ENCODE measurements at places on chromosomes 12 and 14.

- DNase-seq = no peak
Observed at GRCh38 chr14:89524990-89525667, 108.1 kb upstream of the FOXN3 start.

DNA sequence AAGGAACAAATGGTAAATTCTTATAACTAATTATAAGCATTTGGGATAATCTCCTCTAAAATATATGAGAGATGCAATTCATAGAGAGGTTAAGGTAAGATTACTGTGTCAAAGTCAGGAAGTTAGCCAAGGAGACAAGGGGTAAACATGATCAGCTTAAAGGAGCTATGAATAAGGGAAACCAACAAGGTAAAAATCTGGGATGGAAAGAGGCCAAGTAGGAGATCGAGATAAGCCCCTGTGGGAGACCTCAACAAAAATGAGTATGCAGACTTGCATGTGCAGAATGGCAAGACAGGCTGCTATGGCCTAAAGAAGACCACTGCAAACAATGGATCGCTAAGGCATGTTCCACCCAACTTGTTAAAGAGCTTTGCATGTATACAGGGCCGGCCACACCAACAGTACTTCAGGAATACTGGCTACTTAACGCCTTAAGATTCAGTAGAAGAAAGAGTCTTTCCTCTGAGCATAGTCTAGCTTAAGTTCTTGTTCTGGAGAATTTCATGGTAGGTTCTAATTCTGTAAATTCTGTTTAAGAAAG, 738.6 kb downstream of the GALC start:
- DNase-seq = no peak

GRCh38 chr12:57526477-57527126, 4.0 kb downstream of the MBD6 start:
- no peak for DNase-seq

- no peak for DNase-seq
Observed at GRCh38 chr14:90676356-90676755, 139.9 kb downstream of the TTC7B start.

DNA sequence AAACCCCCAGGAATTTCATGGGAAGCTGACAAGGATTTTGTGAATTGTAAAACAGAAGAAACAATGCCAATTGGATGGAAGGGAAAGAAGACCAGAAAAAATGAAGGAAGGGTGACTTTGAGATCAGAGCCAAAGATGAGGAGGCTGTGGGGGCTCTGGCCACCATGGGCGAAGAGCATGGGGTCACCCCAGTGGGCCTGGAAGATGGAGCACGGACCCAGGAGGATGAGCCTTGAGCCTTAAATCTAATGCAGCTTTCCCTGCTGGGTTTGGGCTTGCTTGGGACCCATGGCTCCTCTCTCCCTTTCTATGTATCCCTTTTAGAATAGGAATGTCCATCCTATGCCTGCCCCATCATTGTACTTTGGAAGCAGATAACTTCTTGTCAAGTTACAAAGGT, 322.2 kb downstream of the TMEM121 start:
- DNase-seq = no peak

- no peak for DNase-seq
Observed at GRCh38 chr12:45075587-45076282, 24.8 kb upstream of the DBX2 start.

DNA sequence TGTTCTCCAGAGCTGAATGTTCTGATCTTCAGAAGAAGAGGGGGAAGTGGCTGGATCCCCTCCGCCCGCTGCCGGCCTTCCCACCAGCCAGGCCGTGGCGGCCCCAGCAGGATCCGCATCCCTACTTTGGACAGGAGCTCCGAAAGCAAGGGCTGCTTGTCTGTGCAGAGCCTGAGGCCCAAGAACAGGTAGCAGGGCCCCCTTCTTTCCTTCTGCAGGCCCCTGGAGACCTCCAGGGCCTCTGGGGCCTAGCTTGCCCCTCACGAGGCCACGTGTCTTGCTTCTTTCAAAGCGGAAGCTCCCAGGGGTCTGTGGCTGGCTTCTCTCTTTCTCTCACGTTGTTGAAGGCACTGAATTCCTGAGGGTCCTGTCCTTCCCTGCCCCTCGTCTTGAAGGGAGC, 13.2 kb downstream of the PGF start:
- DNase-seq = no peak

DNA sequence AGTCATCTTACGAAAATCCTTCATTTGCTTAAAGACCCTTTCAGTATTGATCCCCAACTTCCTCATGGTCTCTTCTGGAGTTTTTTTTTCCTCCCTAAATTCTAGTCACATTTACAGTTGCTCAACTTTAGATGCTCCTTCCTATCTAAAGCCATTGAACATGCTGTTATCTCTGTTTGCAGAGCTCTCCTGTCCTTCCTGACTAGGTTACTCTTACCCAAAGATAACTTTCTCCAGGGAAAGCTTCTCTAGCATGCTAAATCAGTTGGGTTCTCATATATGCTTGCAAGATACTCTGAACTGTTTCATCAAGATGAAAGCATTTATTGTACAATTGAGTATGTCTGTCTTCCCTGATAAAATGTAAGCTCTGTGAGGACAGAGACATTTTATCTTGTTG, 1.8 kb upstream of the RAB21 start:
- no peak for DNase-seq

DNA sequence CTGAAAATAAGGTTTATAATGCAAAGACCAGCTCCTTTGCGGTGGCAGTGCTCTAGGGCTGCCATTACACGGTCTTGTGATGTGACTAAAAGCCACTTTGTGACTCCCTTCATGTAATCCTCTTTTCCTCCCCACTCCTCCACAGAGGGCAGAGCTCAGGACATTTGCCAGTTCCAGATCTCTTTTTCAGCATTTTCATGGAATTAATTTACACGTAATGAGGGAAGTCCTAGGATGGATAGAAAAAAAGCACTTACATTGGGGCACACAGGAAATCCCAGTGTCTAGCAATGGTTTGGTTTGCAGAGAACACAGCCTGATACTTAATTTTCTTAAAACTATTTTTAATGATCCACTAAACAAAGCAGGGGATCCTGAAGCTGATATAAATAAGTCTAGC, 17.5 kb upstream of the ATF1 start:
- DNase-seq = no peak

GRCh38 chr12:1502379-1502720, 92.0 kb downstream of the FBXL14 start:
- DNase-seq = no peak

GRCh38 chr14:95557832-95558231, 23.0 kb downstream of the GLRX5 start:
- DNase-seq = no peak

DNA sequence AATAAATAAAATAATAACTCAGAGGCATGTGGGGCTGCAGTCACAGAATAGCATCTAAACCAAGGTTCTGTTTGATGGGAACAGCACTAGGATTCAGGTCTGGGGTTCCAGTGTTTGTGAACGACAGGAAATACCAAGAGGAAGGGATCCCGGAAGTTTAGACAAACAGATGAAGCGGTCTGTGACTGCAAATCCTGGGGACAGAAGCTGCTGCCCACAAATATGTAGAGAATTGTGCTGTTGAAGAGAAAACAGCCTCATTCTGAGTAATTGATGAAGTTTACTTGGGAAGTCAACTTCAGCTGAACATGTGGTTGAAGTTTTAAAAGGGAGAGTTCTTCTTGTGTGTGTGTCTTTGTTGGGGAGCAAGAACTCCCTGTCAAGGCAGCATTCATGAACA, 98.4 kb upstream of the TBX5 start:
- no peak for DNase-seq

GRCh38 chr14:39682582-39682981, 250.3 kb upstream of the FBXO33 start:
- no peak for DNase-seq

DNA sequence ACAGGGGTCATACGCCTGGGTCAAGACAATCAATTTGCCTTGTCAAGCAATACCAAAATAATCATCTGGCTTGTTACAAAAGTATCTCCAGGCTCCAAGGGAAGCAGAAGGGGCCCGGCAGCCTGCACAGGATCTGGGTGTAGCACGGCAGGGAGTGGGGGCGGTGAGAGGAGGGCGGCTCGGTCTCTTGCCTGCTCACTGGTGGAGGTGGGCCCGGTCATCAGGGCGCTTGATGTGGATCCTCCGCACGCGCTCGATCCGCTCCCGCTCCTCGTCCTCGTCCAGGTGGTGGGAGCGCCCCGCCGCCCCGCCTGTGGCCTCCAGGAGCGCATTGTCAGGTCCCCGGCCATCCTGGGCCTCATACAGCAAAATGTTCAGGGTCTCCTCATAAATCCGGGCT, 25.7 kb downstream of the KCTD10 start:
- DNase-seq = no peak

GRCh38 chr12:39872425-39872824, 233.5 kb downstream of the SLC2A13 start:
- no peak for DNase-seq

DNA sequence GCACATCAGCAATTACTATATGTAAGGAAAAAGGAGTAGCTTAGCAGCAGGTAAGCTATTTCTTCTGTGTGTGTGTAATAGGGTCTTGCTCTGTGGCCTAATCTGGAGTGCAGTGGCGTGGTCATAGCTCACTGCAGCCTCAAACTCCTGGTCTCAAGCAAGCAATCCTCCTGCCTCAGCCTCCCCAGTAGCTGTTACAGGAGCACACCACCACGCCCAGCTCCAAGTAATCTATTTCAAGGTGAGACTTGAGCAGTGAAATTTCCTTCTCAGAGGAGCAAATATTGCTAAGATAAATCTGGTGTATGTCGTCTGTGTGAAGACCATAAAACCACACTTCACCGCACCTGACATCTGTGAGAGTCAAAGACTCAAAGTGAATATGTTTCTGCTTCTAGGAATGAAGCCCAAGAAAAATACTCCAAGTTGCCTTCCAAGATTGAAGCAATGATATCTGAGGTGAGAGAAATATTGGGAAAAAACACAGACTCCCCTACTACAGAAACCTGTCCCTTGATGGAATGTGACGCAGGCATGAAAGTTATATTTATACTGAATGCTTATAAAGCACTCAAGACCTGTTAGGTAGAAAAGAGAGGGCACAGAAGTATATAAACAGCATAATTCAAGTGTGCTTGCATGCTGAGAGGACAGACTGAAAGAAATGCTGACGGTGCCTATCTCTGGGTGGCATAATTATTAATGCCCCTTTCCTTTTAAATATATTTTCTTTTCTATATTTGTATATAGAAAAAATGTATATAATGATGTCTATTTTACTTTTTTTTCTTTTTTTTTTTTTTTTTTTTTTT, 2.5 kb upstream of the SELPLG start:
- DNase-seq = no peak

- no peak for DNase-seq
Observed at GRCh38 chr12:16121953-16122352, 155.5 kb downstream of the SLC15A5 start.

DNA sequence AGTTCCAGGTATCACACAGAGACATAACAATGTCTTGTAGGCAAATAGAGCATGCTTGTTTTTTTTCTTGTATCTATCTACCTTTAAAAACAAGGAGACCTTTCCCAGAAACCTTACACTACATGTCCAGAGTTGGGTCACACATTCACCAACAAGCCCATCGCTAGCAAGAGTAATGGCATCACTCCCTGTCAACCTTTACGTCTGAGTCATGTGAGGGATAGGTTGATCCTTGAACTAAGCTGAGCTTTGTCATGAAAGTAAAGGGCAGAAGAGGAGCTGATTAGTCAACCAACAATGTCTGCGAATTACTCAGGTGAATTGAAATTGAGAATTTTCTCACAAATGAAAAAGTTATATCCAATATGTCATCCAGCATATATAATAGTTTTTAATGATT, 219.4 kb downstream of the CNTN1 start:
- no peak for DNase-seq

DNA sequence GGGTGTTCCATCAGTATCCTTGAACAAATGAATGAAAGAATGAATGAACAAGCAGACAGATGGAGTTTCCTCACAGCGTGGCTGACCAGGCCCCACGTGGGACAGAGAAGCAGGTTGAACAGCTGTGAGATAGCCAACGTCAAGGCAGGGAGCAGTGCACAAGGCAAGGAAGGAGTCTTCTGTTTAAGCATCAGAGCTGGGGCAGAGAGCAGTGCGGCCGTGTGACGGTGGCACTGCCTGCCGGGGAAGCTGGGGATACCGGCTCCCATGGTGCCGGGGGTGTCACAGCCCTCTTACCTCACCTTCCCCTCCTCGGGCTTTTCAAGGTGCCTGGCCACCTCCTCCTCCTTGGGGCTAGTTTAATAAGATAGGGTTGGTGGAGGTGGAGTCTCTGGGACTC, 73.2 kb upstream of the GPATCH2L start:
- DNase-seq = no peak

- no peak for DNase-seq
Observed at GRCh38 chr12:131605304-131605829, 105.5 kb upstream of the SFSWAP start.

GRCh38 chr14:38285962-38286361, 30.1 kb upstream of the CLEC14A start:
- DNase-seq = no peak

GRCh38 chr12:17344649-17345048, 738.7 kb upstream of the LMO3 start:
- DNase-seq = no peak

DNA sequence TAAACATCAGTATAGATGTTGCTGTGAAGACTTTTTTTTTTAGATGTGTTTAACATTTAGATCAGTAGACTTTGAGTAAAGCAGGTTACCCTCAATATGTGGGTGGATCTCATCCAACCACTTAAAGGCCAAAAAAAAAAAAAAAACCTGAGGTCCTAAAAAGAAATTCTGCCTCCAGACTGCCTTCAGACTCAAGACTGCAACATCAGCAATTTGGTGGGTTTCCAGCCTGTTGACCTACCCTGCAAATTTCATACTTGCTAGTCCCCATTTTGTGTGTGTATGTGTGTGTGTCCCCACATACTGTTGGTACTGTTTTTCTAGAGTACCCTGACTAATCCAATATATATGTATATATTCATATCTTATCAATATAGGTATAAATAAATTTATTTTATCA, 55.6 kb downstream of the OSBPL8 start:
- DNase-seq = no peak

DNA sequence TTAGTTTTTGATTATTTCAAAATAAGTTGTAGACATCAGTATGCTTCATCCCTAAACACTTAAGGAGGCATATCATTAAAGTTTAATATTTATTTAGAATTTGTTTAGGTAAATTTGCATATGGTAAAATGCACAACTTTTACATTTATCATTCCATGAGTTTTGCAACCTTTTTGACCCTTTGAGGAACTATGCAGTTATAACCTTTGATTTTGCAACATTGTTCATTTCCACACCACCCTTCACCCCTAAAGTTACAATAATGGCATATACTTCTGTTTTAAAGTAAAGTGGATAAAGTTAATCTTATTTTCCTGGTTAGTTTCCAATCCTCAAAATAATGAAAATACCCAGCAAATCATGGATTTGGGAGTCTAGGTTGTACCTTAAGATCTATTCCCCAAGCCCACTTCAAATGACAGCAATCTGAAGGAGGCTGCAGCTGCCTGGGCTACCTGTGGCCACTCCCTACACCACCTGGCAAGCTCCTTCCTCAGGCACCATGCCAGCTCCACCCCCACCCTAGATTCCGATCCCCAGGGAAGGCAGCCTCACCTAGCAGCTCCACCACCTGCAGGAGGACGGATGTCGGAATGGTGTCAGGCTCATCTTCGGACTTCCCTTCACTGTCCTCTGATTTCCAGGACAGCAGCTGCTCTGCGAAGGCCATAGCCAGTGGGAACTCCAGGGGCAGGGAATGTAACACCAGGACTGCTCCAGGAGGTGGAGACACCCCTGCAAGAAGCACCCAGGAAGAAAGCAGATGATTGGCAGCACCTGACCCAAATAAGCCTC, 65.1 kb downstream of the TRAFD1 start:
- DNase-seq = no peak

- DNase-seq = no peak
Observed at GRCh38 chr14:65631040-65631439, 218.5 kb downstream of the FUT8 start.

- DNase-seq = no peak
Observed at GRCh38 chr12:101117842-101118241, 92.2 kb downstream of the SLC5A8 start.

Data from caudate nucleus (tissue), 63 donors.